Activated CD8-positive, alpha-beta memory T cell treated with anti-CD3 and anti-CD28 coated beads, Interleukin-2, amount 10 ng/mL, durations not matched to agents 7 days and 5 days (primary cell): ENCODE measurements at places on chromosomes 6 and 20.

GRCh38 chr20:4820806-4821518 lies 99.3 kb downstream of the PRND start:
- no peak overlapping the region for H3K27ac ChIP-seq
- no peak overlapping the region for H3K4me3 ChIP-seq
- peaks cover 34% of the 10 kb centered on the region for H3K4me1 ChIP-seq
- DNase-seq = no peak
- H3K36me3 ChIP-seq = peaks cover 42% of the 10 kb centered on the region

DNA sequence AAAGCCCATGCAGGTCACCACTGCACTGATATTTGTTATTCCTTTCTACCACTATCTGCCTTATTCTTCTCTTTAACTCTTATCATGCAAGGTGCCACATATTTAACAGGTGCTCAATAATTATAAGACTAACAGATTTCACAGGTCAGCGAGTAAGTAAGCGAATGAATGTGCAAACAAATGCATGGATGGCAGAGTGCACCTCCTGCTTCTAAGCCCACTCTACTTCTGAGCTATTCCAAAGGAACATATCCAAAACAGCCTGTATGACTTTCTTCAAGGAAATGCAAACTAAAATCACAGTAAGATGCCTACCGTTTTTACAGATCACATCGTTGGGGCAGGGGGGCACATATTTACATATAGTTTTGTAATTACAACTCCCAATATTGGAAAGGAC lies 71.3 kb downstream of the ZMYND8 start:
- no peaks in the 10 kb centered on the region for H3K27me3 ChIP-seq
- H3K4me3 ChIP-seq = no peak overlapping the region
- H3K27ac ChIP-seq = no peak overlapping the region
- H3K36me3 ChIP-seq = peaks cover 49% of the 10 kb centered on the region
- DNase-seq = no peak

GRCh38 chr6:110439356-110439755 lies 24.0 kb upstream of the DDO start:
- no peaks in the 10 kb centered on the region for H3K4me1 ChIP-seq
- no peaks in the 10 kb centered on the region for H3K36me3 ChIP-seq
- H3K27me3 ChIP-seq = peaks cover 50% of the 10 kb centered on the region
- no peak overlapping the region for H3K4me3 ChIP-seq
- no peak overlapping the region for H3K27ac ChIP-seq
- DNase-seq = no peak

DNA sequence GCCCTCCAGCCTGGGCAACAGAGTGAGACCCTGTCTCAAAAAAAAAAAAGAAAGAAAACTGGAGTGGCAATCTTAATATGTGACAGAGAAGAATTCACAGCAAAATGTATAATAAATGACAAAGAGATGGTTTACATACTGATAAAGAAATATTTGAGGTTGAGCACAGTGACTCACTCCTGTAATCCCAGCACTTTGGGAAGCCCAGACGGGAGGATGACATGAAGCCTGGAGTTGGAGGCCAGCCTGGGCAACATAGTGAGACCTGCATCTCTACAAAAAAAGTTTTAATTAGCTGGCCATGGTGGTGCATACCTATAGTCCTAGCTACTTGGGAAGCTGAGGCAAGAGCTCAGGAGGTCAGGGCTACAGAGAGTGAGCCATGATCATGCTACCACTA lies 12.4 kb upstream of the DEFB118 start:
- no peak overlapping the region for H3K4me3 ChIP-seq
- H3K27me3 ChIP-seq = no peaks in the 10 kb centered on the region
- no peak for DNase-seq

- DNase-seq = no peak
- H3K36me3 ChIP-seq = peaks cover 3% of the 10 kb centered on the region
- no peaks in the 10 kb centered on the region for H3K27me3 ChIP-seq
- H3K27ac ChIP-seq = peak overlapping the region; percentile 68
- peaks cover 47% of the 10 kb centered on the region for H3K4me1 ChIP-seq
These were observed 53.4 kb downstream of the HIVEP1 start for GRCh38 chr6:12065321-12066140.

- no peaks in the 10 kb centered on the region for H3K36me3 ChIP-seq
- DNase-seq = no peak
- H3K27me3 ChIP-seq = no peaks in the 10 kb centered on the region
- peaks cover 17% of the 10 kb centered on the region for H3K4me1 ChIP-seq
- no peak overlapping the region for H3K4me3 ChIP-seq
- no peak overlapping the region for H3K27ac ChIP-seq
These were observed 143.1 kb upstream of the ARID1B start for GRCh38 chr6:156634048-156634447.
